WERI-Rb-1 (cell line): ENCODE measurements at places on chromosomes 3 and 15.

DNA sequence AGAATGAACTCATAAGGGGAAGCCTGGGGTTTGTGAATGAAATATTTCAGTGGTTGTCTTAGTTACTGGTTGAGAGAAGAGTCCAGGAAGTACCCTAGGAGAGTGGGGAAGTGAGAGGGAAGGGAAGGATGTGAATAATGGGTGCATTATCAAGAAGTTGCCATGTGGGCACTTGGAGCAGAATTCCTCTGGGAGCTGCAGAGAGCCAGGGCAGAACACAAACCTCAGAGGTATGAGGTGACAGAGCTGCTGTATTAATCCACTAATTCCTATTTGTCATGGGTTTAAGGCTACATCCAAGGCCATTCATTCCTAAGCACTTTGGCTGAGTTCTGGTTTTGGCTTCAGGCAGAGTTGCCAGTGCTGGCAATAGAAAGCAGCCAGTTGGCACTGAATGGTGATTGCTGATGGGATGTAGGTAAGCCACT lies 29.0 kb downstream of the NDUFB4 start:
- no peak for DNase-seq

DNA sequence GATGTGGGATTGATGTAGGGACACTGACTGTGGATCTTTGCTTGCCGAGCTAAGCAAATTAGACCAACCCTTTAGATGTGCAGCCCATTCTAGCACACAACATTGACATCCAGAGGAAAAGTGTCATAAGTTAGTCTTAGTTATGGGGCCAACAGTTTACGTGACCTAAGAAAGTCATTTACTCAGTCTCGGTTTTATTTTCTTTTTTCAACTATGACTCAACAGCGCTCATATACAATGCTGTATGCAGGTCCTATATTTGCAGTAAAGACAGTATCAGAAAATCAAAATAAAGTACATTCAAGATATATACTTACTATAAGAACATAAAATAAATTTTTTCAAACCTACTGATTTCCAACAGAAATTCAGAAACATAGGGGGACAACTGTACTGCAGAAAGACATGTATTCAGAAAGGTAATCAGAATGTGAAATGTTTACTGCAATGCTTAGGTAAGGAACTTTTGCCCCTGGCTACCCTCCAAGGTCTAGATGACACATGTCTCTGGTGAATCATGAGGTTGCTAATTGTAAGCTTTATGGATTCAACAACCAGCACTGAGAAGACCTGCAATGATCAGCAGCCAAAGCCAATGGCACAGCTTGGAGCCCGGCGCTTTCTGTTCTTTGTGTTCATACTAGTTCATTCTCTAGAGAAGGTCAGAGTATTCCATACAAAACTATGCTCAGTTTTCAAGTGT lies 317.5 kb upstream of the CNTN6 start:
- no peak for DNase-seq

DNA sequence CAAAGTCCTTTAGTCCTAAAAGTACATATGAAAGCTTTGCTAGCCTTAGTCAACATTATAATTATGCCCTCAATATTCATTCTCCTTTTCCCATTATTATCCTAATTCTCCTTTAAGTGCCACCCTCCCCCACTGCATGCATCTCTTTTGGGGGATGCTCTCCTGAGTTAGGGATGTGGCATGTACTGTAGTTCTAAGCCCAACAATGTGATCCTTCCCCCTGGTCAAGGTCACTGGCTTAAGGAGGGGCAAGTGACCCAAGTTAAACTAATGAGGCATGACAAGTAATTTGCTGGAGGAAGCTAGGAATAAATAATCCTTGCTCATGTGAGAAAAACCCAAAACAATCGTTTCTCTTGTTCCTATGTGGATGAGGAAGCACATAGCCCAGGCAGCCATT lies 343.9 kb upstream of the SUCLG2 start:
- no peak for DNase-seq

DNA sequence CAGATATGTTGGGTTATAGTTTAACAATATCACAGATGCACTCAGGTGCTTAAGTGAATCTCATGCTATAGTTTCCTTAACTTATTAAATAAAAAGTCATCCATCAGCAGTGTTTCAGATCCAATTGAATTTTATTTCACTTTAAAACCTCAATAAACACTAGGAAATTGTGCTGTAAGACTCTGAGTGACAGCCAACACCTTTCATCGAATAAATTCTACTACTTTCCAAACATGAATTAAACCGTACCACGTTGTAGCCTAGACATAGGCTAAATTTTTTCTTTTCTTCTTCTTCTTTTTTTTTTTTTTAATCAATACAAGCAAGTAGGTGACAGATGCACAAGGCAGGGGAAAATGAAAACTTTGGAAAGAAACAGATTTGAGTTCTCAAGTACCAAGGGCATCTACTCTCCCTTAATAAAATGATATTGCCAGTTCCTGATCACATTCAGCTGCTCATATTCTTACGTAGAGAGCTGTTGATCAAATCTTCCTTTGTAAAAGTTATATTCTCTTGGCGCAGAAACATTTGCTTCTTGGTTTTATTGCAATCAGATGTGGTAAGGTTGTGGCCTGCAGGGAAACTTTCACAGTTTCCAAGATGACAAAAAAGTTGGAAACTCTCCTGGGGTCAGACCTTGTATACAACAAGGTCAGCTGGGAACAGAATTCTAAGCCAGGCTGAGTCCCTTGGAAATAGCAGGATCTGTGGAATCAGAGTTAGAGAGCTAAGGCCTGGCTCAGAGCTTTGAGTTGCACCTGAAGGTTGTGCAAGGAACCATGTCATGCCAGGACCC lies 147.7 kb downstream of the CD47 start:
- DNase-seq = no peak

DNA sequence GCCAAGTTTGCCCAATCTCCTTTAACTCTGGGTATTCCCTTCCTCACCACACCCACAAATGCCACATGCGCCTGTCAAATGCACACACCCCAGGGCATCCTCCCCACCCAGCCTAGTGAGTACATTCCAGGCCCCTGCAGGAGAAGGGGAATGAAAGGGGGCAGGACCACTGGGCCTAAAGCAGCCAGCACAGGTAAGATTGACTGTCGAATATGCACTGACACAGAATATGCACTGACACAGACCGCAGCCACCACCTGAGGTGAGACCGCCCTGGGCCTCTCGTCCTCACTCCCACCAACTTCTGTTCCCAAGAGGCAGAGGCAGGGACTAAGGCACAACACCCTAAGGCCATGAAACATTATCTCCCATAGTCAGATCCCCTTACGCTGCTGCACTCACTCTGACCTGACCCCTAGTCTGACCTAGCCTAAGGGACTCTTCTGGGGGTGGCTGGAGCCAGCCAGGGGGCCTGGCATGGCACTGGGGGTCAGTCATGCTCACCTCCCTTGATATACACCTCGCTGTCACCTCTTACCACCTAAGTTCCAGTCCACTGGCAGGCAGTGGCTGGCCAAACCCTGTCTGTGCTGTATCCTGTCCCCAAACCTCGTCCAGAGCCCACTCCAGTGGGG lies 10.8 kb downstream of the AP3B2 start:
- no peak for DNase-seq

GRCh38 chr15:93520206-93520605 lies 431.2 kb upstream of the RGMA start:
- no peak for DNase-seq

DNA sequence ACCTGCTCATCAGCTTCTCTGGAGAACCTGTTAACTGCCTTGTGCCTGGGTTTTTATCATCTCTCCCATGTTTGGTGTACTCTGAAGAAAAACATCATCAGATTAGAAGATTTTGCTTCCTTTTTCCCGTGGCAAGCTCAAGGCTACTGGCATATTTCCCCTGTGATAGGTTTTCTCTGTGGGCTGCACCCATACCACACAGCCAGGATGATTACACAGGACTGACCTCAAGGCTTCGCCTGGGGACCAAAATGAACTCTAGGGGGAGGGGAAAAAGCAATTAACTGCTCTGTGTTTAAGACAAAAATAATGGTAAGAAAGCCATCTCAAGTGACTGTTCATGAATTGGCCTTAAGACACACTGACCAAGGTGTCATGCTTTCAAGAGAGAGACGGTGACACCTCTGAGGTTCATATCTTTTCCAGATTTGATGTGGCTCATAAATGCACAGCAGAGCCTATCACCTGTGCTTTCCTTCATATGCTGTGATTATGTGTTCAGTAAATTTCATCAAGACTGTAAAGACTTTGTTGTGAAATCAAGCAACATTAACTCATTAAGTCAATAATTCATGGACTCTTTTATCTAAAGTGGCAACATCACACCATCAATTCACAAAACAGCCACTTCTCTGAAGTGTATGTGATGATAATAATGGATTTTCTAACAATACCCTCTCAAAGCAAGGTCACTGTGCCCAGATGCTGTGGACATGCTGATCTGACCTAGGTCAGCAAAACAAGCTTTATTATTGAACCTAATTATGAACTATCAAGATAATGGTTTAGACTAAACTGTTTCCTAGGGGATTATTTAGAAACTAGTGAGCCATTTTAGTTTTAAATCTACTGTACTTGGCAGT lies 427.9 kb downstream of the WDR72 start:
- no peak for DNase-seq

DNA sequence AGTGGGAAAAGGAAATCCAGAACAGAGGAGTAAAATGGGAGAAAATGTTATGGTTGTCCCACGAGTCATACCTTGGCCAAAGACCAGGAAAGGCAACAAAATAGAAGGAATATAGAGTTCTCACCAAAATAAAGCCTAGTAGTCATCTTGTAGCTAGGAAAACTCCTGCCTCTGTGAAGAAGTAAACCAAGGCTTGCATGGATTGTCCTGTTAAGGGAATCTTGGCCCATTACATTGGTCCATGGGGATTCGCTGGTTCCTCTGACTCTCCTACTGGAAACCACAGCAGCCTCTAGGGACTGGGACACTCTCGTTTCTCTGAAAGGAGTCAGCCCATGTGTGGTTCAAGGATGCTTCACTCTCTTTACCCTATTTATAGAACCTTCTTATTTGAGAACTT lies 62.9 kb upstream of the FNDC3B start:
- no peak for DNase-seq

- DNase-seq = no peak
Measured at GRCh38 chr3:49162751-49163419, 3.2 kb downstream of the CCDC71 start.

GRCh38 chr3:148178503-148178902 lies 519.2 kb upstream of the AGTR1 start:
- DNase-seq = no peak

- no peak for DNase-seq
Measured at GRCh38 chr3:4795905-4796304, 183.3 kb upstream of the BHLHE40 start.

GRCh38 chr15:85733416-85733815 lies 61.3 kb downstream of the KLHL25 start:
- no peak for DNase-seq

DNA sequence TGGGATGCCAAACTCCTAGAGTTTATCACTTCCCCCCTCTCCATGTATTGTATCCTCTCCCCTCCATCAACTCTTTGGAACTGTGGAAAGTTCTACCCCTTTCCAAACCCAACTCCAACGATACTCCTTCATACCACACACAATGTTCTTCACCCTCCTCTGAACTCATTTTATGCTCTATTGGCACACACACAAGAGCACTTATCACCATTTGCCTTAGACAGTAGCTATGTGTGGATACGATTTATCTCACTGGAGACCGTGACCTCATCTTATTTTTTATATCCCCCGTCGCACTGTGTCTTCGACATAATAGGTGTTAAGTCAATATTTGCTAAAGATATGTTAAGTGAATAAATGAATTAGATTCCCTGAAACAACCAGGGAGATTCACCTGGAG lies 316.5 kb upstream of the PROK2 start:
- no peak for DNase-seq

GRCh38 chr3:4759689-4760312 lies 219.4 kb upstream of the BHLHE40 start:
- peak; percentile 37 for DNase-seq

DNA sequence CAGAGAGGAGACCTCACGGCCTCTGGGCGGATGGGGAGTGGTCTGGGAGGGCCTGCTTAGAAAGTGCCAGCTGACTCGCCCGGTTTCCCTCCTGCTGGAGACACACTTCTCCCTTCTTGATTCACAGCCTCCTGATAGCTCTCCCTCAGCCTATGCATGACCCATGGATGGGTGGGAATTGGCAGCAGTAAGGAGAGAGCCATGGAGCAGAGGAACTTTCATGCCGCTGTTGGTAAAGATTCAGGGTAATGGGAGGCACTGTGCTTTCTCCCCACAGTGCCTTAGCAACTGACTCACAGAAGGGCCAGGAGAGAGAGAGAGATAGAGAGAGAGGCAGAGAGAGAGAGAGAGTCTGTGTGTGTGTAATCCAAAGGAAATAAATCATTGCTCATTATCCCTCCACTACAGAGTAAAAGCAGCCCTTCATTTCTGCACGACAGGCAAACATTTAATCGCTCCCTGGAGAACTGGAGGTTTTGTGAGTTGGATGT lies 82.8 kb downstream of the SEMA5B start:
- DNase-seq = no peak
